Muscle of arm (tissue), 14 donors: ENCODE measurements at places on chromosomes 1 and 21. TPM values are rescaled to one million over a fixed set of nuclear protein-coding genes. Genes with fewer than 3 reads are reported as not detected.

- DNase-seq = no peak
These were observed 51.4 kb upstream of the S1PR1 start for GRCh38 chr1:101185421-101185820.

DNA sequence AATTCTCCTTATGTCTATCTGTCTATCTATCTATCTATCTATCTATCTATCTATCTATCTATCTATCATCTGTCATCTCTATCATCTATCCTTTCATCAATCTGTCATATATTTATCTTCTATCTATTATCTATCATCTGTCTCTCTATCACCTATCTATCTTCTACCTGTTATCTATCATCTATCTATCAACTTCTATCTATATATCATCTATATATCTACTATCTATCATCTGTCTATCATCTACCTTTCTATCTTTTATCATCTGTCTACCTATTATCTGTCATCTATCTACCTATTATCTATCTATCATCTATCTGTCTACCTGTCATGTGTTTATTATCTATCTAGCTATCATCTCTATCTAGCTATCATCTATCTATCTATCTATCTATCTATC lies 124.7 kb upstream of the C1orf174 start:
- no peak for DNase-seq

The DDR2 gene
- 47.7 TPM for polyA plus RNA-seq

DNA sequence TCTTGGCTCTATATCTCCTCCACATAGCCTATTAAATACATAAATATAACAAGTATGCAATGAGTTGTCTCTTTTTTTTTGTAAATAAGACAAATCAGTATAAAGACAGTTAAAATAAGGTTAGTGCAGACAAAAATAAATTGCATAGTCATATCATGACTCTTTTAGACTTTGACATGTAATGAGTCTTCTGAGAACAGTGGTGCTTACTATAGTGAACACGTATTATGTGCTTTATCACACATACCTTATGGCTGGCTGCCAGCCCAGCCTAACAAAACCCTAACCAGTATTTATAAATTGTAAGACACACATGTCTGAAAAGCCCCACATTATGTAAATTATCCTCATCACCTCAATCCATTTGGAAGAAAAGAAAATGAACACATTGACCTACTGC lies 29.1 kb upstream of the F13B start:
- no peak for DNase-seq

DNA sequence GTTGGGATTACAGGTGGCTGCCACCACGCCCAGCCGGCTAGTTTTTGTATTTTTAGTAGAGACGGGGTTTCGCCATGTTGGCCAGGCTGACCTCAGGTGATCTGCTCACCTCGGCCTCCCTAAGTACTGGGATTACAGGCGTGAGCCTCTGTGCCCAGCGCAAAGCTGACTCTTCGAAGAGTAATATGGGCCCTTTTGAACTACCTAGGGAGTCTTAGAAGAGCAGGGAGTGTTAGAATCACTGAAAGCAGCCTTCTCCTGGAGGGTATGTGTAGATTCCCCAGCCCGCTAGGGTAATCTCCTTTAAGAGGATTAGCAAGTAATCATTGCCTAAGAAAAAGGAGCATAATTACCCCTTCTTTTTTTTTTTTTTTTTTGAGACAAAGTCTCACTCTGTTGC lies 6.5 kb upstream of the MAST2 start:
- no peak for DNase-seq

DNA sequence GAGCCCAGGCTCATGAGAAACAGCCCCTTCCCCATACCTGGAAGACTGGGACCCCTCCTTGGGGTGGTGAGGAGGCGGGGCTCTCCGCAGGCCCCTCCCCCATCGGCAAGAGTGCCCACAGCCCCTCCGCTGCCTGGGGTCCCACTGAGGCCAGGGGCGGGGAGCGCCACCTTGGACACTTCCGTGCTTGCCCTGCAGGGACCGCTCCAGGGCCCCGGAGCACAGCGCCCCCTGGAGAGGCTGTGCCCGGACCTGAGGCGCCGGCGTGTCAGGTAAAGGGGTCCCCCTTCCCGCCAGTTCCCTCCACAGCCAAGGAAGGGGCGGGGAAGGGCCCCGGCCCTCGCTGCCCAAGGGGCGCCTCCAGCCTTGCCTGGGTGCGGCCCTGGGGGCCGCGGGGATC lies 21.5 kb downstream of the INAVA start:
- DNase-seq = no peak

The OR2L8 gene
- not detected for polyA plus RNA-seq

GRCh38 chr1:172229942-172230341 lies 190.5 kb upstream of the C1orf105 start:
- DNase-seq = no peak

- DNase-seq = no peak
These were observed 264.3 kb downstream of the PTPRU start for GRCh38 chr1:29500651-29501050.

The RBM11 gene
- not detected for polyA plus RNA-seq

The UTS2 gene
- not detected for polyA plus RNA-seq

- DNase-seq = no peak
These were observed 275.5 kb downstream of the TM2D1 start for GRCh38 chr1:61449410-61449809.

The NBPF6 gene
- polyA plus RNA-seq = not detected

GRCh38 chr1:247373721-247374141 lies 42.1 kb upstream of the ZNF496 start:
- DNase-seq = peak; percentile 42

GRCh38 chr1:70779571-70779970 lies 268.0 kb downstream of the PTGER3 start:
- no peak for DNase-seq

DNA sequence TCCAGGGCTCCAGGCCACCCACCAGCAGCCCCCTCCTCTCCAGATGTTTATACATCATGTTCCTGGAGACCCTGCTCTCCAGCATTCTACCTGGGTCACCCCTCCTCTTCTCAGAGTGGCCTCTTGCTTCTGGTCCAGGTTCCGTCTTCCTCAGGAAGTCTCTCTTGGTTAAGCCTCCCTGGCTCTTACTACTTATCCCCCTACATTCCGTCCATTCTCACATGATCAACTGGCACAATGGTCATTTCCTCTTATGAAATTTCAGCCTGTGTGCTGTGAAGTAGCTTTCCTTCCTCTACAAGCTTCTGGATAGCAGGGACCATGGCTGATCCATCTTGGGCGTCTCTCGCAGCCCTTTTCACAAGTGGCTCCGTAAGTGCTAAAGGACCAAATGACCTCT lies 33.9 kb upstream of the ATP2B4 start:
- no peak for DNase-seq

GRCh38 chr1:9400425-9401079 lies 107.9 kb downstream of the SPSB1 start:
- no peak for DNase-seq

DNA sequence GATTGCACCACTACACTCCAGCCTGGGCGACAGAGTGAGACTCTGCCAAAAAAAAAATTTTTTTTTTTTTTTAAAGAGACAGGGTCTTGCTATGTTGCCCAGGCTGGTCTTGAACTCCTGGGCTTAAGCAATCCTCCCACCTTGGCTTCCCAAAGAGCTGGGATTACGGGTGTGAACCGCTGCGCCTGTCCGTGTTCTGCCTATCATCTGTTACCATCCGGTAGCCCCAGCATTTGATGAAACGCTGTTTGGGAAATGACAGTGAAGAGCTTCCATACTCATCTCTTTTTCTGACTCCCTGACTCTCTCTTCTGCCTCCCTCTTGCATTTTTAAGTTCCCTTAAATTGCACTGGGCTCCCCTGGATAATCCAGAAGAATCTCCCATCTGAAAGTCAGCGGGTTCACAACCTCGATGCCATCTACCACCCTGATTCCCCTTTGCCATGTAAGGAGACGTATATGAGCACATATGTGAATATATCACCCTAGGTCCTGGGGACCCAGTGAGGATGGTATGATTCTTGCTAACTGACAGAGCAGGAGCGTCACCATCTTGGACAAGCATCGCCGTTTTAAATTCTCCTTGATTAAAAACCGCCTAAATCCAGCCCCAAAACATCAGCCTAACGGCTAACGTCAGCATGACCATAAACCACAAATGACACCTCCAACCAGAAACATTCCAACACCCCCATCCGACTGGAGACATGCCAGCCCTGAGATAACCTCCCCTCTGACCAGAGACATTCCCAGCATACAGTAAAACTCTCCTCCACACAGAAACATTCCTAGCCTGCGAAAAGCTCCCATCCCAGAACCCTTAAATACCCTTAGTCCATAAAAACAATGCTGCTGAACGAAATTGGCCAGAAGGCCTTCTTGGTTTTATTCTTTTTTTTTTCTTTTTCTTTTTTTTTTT lies 12.4 kb downstream of the TNFRSF8 start:
- DNase-seq = no peak

The DCST2 gene
- 0.34 TPM for polyA plus RNA-seq

DNA sequence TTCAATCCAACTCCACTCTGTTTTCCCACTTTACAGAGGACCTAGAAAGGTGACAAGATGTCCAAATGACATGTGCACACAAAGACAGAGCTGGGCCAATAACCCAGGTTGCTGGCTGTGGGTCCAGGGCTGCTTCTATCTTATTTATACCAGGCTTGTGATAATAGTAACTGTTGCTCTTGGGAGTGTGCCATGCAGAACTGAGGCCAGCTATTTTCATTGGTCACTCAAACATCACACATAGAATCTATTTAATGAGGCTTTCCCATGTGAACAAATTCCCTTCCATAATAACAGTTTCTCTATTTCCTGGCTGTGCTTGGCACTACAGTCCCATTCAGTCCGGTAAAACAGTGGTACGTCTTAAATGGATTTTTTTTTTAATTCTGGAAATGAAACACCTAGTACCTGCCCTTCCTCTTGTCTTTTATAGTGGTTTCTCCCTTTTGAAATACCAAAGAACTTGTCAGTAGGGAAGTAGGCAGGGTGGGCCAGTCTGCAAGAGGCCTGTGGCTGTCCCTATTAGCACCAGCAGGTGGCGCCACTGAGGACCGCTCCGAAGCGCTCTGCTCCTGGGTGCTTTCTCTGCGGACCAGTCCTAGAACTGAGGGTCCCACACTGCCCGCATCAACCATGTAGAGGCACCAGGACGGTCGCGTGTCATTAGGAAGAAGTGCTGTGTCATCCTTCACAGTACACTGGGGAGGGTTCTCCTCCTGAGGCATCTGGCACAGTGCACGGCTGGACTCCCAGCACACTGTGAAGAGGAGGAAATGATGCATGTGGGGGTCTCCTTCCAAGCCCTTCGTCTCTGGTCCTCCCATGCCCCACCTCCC lies 52.1 kb downstream of the GPR161 start:
- DNase-seq = peak; percentile 57

The FMO5 gene
- 2.3 TPM for polyA plus RNA-seq

GRCh38 chr1:207191061-207191460 lies 87.0 kb downstream of the C4BPA start:
- no peak for DNase-seq

DNA sequence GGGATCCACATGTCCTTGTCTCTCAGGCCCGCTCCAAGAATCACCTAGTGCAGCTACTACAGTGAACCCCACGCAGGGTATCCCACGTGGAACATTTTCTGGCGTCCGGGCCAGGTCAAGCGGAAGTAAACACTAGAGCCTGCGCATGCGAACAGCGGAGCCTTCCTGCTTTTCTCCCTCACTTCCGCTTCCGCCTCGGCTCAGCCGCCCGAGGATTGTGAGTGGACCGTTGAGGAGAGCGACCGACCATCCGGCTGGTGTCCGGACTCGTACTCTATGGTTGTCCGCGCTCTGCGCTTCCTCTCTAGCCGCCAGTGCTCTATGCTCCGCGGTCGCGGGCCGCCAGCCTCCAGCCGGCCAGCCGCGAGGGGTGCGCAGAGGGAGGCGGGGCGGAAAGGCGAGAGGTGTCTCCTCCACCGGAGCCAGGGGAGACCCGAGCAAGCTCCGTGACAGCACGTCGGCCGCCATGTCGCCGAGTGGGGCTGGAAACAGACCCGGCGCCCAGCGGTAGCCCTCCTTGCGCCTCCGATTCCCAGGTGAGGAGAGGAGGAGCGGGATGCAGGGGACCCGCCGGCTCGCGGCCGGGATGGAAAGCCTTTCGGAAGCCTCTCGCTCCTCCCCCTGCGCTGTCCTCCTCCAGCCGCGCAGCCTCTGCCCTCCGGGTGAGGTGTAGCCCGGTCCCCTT lies at the start of the genes CNST and TFB2M:
CNST (plus strand) TSS at position 329 of the 685 bp plus-strand sequence. CDS start 25,107 bp downstream, outside the sequence.
TFB2M (minus strand) TSS at position 134 of the 685 bp plus-strand sequence; CDS start at position 11, 123 bp downstream.
- peak; percentile 99 for DNase-seq

The DLGAP3 gene
- polyA plus RNA-seq = 0.15 TPM

- DNase-seq = no peak
These were observed 6.7 kb upstream of the RNASEL start for GRCh38 chr1:182595641-182596240.

DNA sequence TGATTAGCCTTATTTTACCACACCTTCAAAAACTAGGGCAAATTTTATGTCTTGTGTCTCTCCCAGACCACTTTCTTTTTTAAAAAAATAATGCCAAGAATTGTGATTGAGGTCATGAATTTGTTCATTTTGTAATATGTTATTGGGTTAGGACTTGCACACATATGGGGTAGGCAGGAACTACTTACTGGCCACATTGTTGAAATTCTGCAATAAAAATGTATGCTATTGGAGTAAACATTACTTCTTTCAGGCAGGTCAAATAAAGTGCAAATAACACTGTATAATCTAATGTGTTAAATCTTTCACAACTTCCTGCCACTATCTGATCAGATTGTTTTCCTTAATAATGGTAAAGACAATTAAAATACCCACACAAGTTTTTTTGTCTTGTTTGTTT lies 166.6 kb upstream of the COL11A1 start:
- DNase-seq = no peak
